ENCODE measurements at places on chromosomes 13 and 19.

GRCh38 chr13:40653527-40654318 is 12.7 kb downstream of the FOXO1 start:
- DNase-seq = no peak

DNA sequence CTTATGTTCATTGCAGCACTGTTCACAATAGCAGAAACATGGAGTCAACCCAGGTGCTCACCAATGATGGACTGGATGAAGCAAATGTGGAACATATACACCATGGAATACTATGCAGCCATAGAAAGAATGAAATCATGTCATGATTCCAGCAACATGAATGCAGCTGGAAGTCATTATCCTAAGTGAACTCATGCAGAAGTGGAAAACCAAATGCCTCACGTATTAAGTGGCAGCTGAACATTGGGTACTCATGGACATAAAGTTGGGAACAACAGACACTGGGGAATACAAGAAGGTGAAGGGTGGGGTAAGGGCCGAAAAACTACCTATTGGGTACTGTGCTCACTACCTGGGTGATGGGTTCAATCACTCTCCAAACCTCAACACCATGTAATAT is 915.9 kb downstream of the UQCRFS1 start:
- DNase-seq = no peak

DNA sequence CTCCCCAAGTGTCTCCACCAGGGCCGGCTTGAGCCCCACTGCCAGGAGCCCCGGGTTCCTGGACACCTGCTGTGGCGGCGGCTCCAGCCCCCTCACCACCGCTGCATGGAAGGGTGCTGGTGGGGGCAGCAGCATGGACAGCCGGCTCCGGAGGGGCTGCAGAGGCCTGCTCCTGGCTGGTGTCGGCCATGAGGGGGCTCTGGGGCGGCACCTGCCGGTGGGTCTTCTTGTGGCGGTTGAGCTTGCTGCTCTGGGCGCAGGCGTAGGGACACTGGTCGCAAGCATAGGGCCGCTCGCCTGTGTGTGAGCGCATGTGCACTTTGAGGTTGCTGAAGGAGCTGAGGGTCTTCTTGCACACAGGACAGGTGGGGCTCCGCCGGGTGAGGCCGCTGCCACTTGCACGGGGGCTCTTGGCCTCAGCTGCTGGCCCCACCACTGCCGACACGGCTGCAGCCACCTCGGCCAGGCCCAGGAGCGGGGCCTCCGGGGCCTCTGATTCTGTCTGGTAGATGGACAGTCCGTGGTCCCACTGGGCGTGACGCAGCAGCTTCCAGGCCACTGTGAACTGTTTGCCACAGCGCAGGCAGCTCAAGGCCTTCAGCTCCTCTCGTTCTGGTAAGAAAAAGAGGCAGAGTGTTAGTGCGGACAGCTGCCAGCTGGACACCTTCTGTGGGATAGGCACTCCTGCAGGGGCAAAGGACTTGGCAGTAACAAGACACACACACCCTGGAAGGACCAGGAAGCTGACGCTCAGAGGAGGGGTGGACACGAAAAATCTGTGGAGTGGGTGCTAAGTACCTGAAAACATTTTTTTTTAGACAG is 4.1 kb downstream of the ZNF296 start:
- DNase-seq = no peak

DNA sequence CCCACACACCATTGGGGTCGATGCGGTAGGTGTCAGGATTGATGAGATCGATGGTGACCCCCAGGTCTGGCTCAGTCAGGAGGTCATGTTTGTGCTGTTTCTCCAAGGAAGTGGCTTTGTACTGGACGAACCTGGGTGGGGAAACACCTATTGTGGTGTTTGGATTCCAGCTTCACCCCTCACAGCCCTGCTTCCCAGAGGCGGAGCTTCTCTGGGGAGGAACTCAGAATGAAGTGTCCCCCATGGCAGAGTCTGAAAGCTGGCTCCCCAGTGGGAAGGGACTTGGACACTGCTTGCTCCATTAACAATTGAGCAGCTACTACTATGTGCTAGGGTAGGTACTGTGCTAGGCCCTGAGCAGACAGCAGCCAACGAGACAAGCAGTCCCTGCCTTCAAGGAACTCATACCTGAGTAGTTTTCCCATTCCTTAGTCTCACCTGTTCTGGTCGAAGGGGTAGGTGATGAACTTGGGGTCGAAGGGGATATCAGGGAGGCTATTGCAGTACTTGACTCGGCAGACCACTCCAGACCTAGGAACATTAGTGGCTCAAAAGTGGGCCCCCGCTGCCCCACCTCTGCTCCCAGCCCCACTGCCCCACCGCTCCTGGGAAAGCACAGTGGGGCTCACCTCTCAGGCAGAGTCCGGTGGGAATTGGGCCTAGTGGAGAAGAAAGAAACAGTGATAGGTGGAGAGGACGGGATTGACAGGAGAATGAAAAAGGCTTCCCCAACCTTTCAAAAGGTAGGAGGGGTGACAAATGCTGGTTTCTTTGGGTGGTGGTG is 1.1 kb downstream of the PAF1 start:
- no peak for DNase-seq

DNA sequence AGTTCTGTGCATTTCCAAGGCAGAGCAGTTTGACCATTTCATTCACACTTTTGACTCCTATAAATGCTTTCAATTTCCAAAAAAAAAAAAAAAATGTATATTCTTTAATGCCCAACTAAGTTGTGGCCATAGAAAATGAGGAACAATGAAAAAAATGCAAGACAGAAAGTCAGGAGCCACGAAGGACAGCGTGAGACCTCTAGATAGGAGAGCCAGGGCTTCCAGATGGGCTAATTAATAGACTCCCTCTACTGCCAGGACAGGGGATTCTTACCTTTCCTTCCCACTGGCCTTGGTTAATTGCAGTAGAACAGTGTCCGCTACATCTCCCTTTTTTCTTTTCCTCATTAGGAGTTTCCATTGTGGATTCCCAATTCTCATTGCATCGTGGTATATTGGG is 8.6 kb downstream of the FPR3 start:
- no peak for DNase-seq

DNA sequence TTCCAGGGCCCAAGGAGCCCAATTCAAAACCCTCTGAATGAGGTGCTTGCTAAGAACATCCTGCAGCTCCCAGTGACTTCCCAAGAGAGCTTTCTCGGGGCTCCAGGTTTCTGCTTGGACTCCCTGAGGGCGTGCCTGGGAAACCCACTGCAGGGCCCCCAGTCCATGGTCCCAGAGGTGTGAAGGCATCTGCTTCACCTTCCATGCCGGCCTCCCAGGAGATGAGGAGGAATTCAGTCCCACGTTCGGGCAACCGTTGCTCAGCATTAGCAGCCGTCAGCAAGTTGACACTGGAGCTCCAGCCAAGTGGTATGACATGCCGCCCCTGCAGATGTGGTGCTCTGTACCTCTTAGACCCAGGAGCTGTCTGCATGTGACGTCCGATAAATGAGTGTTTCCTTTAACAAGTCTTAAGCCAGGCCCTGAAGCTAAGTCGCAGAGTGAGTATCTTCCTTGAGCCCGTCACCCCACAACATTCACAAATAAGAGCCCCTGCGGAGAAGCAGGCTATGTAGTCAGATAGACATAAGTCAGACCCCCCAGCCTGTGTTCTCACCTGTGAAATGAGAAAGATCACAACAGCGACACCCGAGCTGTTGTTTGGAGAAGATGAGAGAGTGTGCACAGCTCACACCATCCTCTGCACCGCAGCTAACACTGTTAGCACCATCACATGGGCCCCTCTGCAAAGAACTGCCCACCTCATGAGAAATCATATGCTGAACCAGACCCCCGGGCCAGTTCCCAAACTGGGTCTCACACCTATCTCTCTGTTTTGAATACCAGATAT is 150.3 kb downstream of the KATNAL1 start:
- DNase-seq = no peak

DNA sequence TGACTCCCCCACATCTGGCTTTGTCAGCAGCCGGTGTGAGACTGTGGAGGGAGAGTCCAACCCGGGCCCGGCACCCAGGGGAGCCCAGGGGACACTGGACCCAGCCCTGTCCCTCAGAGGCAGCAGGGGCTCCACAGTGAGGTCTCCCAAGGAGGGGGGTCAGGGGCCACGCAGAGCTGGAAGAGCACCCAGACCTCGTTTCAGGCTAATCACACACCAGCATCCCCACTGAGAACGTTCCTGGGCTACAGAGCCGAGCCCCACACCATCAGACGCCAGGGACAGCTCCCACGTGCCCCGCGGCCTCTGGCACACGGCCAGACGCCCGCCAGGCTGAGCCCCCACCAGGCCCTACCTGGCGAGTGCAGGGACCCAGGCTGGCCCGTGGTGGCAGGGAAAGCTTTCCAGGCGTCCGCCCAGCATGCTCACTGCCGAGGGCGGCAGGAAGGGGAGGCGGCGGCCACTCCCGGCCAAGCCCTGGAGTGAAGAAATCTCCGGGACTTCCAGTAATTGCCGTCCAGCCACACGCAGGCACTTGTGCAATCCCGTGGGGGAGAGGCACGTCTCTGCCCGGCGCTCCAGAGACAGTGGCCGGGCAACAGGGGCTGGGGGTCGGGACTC is 19.2 kb downstream of the SBNO2 start:
- no peak for DNase-seq

DNA sequence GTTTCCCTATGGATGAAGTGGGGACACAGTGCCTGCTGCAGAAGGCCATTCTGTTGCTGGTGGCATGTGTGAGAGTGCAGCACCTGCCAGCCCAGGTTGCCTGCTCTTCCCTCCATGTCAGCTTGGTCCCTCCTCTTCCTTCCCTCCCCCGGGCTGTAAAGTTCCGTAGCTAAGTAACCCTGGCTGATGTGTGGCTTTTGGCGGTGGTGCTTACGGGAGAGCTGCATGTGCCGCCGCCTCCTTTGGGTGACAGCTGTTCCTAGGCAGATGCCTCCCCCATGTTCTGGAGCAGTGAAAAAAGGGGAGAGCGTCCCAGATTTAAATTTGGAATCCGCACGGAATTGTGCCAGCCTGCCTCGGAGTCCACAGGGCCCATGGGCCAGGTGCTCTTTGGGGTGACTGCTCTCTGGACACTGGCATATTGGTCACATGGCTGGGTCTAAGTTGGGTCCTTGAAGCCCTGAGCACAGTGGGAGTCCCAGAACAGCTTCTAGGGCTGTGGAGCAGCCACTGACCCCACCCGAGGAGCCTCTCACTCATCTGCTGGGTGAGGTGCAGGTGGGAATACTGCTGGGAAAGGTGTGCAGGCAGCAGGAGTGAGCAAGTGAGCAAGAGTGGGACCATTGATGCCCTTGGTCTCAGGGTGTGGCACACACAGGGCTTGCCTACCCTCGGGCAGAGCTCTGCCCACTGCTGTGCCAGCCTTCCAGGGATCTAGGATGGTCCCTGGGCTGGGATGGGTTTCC is 33.1 kb upstream of the ZNF536 start:
- no peak for DNase-seq

DNA sequence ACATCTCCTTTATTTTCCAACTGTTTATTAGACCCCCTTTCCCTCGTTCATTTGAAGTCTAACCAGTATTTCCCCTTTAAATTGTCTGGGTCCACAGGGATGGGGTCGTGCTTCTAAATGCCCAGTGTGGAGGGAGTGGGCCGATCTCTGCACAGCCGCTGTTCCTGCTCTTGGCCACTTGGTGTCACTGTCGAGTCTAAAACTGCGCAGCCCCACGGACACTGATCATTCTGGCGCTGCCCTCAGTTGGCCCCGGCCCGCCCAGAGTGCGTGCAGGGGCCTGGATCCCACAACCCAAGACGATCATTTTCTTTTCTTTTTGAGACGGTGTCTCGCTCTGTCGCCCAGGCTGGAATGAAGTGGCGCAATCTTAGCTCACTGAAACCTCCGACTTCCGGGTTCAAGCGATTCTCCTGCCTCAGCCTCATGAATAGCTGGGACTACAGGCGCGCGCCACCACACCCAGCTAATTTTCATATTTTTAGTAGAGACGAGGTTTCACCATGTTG is 12.0 kb downstream of the WDR88 start:
- DNase-seq = peak; percentile 49

- DNase-seq = no peak
These were observed 213.5 kb downstream of the DIAPH3 start for GRCh38 chr13:59950266-59950665.

- no peak for DNase-seq
These were observed 32.2 kb downstream of the SLAIN1 start for GRCh38 chr13:77729502-77730221.

DNA sequence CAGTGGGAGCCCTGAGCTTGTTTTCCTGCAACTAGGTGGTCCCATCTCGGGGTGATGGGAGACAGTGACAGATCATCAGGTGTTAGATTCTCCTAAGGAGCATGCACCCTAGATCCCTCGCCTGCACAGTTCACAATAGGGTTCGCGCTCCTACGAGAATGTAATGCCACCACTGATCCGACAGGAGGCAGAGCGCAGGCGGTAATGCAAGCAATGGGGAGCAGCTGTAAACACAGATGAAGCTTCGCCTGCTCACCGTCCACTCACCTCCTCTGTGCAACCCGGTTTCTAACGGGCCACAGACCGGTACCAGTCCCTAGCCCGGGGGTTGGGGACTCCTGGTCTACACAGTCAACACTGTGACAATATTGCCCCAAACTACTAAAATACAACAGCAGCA is 38.8 kb downstream of the CARD8 start:
- DNase-seq = no peak

- DNase-seq = no peak
These were observed 12.9 kb downstream of the ADGRE5 start for GRCh38 chr19:14394167-14394566.
